NCI-H526 (cell line): ENCODE measurements at places on chromosomes 12 and 14.

GRCh38 chr14:61187196-61187905, 93.8 kb downstream of the TMEM30B start:
- no peak for DNase-seq

DNA sequence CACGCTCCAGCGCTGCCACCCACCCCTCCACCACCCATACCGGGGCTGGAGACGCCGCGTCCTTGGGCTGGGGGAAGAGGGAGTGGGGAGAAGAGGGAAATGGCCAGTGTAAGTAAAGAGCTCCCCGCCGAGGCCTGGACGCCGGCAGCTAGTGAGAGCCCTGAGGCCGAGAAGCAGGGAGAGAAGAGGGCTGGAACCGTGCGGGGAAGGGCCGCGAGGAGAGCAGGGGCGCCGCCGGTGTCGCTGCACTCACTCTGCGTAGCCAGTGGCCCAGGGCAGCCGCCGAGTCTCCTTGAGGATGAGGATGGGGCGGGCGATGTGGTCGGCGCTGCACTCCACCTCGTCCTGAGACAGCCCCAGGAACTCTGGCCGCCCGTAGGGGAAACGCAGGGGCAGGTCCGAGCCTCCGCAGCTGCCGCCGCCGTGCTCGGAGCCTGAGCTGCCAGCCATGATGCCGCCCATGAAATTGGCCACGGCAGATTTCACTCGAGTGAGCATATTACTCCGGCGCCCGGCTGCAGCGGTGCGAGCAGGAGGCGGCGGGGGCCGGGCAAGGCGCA, 631 bp downstream of the PPM1H start:
- DNase-seq, result peak; percentile 79

DNA sequence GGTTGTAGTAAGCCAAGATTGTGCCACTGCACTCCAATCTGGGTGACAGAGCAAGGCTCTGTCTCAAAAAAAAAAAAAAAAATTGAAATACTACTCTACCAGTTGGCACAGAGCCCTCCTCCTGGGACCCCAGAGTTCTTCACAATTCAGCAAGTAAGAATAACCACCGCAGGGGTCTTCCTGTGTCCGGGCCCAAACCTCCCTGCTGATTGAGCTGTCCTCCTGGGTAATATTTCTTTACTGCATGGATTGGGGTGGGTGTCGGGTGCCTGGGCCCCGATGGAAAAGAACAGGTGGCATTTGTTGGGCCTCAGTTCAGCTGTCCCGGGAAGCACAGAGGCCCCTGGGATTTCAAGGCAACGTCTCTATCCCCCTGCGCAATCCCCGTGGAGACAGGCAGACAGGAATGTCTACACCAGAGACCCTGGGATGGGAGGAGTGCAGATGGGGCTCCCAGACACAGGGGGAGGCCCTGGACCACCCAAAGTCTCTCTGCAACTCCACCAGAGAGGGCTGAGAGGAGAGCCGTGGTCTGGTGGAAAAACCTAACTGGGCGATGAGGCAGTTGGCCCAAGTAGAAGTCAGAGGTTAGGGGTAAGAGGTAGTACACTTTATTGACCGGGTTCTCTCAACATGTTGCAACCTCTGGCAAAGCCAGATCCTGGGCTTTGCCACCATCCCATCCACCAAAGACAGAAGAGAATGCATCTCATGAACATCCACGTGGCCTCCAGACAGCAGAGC, 32.7 kb upstream of the VPS37B start:
- DNase-seq, result no peak

DNA sequence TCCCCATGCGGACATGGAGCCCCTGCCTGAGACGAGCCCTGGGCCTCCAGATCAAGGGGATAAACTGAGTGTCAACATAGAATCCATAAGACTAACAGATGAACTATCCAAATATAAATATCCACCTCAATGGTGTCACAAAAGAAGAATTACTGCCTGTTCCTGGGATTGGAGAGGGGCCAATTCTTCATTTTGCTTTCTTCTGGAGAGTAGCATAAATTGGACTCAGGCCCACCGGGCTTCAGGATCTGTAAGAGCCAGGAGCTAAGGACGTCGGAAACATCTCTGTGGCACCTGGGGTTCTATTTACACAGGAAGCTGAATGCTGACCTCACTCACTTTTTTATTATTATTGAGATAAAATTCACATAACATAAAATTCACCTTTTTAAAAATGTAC, 408.2 kb upstream of the CCDC196 start:
- no peak for DNase-seq

DNA sequence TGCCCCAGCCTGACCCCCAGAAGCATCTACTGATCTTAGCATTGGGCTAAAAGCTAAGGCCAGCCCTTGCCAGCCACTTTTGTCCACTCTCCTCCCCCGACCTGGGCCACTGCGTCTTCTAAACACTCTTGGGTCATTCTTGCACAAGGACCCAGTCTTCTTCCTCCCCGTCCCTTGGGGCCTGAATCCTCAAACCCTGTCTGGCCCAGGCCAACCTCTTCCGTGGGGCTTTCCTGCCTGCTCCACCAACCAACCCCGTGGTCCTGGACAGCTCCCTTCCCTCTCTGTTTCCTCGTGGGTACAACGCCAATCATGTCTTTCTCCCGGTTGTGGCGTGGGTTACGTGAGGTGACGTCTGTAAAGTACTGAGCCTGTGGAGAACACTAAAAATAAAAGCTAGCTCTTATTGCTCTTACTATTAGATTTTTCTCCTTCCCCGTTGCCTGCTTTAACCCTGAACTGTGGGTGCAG, 21.5 kb downstream of the FAM222A start:
- no peak for DNase-seq
